ENCODE measurements at places on chromosomes 12 and 14.

- DNase-seq, result no peak
Measured at GRCh38 chr12:6961695-6962284, 8.7 kb downstream of the PHB2 start.

DNA sequence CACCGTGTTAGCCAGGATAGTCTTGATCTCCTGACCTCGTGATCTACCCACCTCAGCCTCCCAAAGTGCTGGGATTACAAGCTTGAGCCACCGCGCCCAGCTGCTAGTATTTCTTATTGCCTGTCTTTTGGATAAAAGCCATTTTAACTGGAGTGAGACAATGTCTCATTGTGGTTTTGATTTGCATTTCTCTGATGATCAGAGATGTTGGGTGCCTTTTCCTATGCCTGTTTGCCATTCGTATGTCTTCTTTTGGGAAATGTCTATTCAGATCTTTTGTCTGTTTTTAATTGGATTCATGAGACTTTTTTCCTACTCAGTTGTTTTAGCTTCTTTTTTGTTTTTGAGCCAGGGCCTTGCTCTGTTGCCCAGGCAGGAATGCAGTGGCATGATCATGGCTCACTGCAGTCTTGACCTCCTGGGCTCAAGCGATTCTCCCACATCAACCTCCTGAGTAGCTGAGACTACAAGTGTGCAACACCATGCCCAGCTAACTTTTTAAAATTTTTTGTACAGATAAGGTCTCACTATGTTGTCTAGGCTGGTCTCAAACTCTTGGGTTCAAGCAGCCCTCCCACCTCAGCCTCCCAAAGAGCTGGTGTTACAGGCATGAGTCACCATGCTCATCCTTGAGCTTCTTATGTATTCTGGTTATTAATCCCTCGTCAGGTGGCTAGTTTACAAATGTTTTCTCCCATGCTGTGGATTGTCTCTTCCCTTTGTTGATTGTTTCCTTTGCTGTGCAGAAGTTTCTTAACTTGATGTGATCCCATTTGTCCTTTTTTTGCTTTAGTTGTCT is 65.9 kb downstream of the ACACB start:
- DNase-seq, result no peak

GRCh38 chr14:88975043-88975830 is 150.8 kb downstream of the TTC8 start:
- no peak for DNase-seq

GRCh38 chr12:118126119-118126757 is 9.7 kb upstream of the PEBP1 start:
- no peak for DNase-seq

DNA sequence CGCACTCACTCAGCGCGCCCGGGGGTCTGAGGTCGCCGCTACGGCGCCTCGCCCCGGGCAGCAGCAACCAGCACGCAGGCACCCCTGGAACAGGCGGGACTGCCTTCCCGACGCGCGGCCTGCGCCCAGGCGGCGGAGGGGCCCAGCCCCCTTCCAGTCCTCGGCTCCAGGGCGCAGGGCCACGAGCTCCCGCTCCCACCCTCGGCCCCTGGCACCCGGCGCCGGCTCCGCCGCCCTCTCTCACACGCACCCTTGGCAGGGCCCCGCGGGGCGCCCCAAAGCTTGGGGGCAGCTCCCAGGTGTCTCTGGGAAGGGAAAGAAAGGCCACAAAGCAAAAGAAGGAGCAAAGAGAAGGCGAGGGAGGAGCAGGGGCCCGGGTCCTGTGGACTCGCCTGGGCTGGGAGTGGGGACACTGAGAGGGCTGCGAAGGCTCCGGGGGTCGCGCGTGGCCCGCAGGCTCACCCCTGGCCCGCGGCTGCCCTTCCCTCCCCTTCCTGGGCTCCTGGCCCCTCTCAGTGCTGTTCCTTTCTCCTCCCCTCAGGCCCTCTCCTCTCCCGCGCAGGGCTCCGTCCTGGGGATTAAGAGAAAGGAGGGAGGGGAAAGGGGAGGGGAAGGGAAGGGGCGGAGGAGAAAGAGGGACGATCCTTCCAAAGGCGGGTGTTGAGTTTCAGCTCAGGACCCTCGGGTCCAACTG is 907 bp upstream of the EFS start:
- peak; percentile 57 for DNase-seq

DNA sequence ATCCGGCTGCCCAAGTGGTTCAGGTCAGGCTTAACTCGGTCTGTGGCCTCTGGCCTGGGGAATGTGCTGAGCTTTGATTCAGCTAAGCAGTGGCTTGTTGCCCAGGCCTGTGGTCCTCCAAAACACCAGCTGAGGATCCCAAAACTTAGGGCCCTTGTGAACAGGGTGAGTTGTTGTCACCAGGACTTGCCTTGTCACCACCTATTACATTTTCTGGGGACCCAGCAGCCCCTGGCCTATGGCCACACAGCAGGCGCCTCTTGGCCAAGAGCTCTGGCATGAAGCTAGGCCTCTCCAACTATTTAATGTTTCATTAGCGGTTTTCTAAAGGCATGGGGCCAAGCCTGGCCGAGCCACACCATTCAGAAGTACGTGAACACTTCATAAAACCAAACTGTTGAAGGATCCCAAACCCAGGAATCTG is 343.7 kb downstream of the CACNA1C start:
- no peak for DNase-seq

DNA sequence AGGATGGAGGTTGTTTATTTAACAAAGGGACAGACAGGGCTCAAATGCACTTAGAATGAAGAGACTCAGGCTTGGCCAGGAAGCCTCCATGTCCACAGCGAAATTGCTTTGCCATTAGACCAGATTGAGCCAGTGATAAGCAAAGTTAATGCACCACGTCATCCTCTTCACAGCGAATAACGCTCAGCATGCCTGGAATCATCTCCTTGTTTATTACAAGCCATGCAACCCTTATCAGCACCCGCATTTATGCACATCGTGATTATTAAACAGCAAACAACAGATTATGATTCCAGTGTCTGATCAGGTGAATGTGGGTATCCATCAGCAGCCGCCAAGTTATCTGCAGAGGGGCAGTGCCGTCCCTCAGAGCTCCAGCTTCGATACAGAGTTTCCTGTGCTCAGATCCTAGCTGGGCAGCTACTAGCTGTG is 175.0 kb upstream of the TMEM132C start:
- DNase-seq, result no peak

- DNase-seq, result no peak
Measured at GRCh38 chr12:80802652-80803400, 86.1 kb downstream of the MYF5 start.

- no peak for DNase-seq
Measured at GRCh38 chr14:68523989-68524725, 268.7 kb downstream of the ZFP36L1 start.

DNA sequence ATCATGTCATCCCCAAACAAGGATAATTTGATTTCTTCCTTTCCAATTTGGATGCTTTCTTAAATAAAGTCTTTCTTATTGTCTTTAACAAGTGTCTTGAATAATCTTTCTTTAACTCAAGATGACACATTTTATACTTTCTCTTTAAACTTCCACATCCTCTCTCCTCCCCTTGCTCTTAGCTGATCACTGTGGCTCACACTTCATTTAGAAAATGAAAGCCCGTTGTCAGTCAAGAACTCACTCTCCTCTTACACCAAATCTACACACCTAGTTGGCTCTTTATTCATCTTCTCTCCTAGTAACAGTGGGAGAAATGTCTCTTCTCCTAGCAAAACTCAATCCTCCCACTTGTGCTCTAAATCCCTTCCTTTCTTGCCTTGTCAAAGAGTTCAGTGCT is 10.4 kb upstream of the RMST start:
- DNase-seq, result no peak

- no peak for DNase-seq
Measured at GRCh38 chr14:53921027-53921426, 35.6 kb downstream of the BMP4 start.

Data from iPS DF 19.7 (cell line).